Tibial nerve (tissue), 4 donors: ENCODE measurements at places on chromosomes 3 and 15. TPM values are rescaled to one million over a fixed set of nuclear protein-coding genes. Genes with fewer than 3 reads are reported as not detected.
A peak's percentile ranks its signal among the peaks of the same experiment; 100 is the strongest.

DNA sequence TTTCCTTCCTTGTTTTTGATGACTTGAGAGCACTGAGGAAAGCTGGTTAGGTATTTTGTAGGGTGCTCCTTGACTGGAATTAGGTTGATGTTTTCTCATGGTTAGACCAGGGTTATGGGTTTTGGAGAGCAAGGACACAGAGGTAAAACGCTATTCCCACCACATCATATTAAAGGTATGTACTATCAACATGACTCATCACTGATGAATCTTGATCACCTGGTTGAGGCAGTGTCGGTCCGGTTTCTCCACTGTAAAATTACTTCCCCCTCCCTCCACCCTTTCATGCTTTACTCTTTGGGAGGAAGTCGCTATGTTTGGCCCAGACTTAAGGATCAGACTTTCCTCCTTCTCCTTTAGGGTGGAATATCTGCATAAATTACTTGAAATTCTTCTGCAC lies 201.6 kb downstream of the EDEM1 start:
- H3K36me3 ChIP-seq: no peaks in the 10 kb centered on the region
- H3K27ac ChIP-seq: no peak overlapping the region
- H3K4me1 ChIP-seq: no peaks in the 10 kb centered on the region
- H3K4me3 ChIP-seq: no peak overlapping the region

DNA sequence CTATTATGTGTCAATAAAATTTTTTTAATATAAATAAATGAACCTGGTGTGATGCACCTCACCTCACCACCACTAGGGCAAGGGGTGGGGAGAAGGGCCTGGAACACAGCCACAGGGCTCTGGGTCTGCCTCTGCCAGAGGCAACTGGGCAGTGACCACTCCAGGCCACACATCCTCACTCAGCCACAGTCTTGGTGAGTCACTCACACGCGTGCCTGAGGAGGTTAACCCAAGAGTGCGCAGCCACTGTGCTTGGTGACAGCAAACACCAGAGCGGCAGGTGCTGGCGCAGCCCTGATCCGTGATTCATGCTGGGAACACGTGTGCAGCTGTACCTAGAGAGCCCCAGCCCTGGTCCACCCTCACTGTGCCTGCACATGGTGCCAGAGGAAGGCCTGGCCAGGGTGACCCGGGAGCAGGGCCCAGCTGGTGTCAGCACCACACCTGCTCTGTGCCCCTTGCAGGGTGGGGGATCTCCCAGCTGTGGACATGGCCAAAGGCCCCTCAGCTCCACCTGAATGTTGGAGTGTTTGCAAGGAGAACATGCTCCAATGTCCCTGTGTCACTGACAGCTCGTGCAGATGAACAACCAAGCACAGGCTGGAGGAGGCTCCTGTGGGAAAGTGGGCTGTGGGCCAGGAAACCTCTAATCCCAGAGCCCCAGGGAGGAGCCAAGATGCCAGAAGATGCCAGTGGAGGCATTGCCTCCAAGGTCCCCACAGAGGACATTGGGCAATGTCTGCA lies 2.1 kb downstream of the SLC41A3 start:
- no peaks in the 10 kb centered on the region for H3K4me1 ChIP-seq
- H3K4me3 ChIP-seq: no peak overlapping the region
- no peak overlapping the region for H3K27ac ChIP-seq
- DNase-seq: no peak
- no peaks in the 10 kb centered on the region for H3K27me3 ChIP-seq

DNA sequence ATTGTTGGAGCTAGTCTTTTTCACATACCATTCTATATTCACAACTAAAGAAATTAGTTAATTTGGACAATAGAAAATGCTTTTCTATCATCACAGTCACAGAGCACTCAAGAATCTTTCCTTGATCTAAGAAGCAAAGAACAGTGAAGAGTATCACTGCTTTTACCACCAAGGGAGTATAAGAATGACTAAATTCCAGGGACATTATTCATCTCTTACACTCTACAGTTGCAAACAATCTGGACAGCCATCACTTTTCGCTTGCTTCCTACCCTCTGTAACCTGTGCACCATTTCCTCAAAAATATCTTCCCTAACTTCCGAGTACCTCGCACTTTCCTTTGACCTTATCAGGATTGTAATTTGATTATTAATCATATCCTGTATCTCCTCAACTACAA lies 359.5 kb upstream of the TMCO5A start:
- DNase-seq: no peak
- H3K27me3 ChIP-seq: no peaks in the 10 kb centered on the region
- H3K36me3 ChIP-seq: no peaks in the 10 kb centered on the region
- H3K4me1 ChIP-seq: no peaks in the 10 kb centered on the region
- no peak overlapping the region for H3K4me3 ChIP-seq
- no peak overlapping the region for H3K27ac ChIP-seq

GRCh38 chr15:65376767-65377104 lies 1.1 kb downstream of the IGDCC3 start:
- H3K27ac ChIP-seq: no peak overlapping the region
- H3K4me3 ChIP-seq: peak overlapping the region; percentile 45
- H3K27me3 ChIP-seq: no peaks in the 10 kb centered on the region
- peaks cover 4% of the 10 kb centered on the region for H3K4me1 ChIP-seq

GRCh38 chr3:53821631-53822121 lies 24.5 kb downstream of the CHDH start:
- no peak overlapping the region for H3K27ac ChIP-seq
- H3K4me1 ChIP-seq: no peaks in the 10 kb centered on the region
- no peak overlapping the region for H3K4me3 ChIP-seq
- H3K36me3 ChIP-seq: no peaks in the 10 kb centered on the region

- H3K36me3 ChIP-seq: no peaks in the 10 kb centered on the region
- no peak overlapping the region for H3K27ac ChIP-seq
- DNase-seq: no peak
- peaks cover 9% of the 10 kb centered on the region for H3K4me1 ChIP-seq
Observed at GRCh38 chr3:90091549-90091948, 984.1 kb downstream of the EPHA3 start.

DNA sequence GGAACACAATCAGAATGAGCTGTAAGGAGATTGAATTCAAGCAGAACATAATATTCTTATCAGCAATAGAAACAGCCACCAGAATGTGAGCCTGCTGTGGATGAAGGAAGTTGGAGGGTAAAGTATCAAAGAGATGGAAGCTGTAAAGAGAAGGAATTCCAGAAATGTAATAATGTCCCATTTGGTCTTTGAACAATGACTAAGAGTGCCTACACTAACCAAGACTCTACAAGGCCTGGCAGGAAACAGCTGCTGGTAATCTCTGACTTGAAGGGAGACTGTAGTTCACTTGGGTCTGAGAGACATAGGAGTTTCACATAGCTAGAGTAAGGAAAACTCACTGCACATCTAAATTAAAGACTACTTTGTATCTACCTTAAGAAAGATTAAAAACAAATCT lies 1176.0 kb upstream of the ALCAM start:
- no peaks in the 10 kb centered on the region for H3K4me1 ChIP-seq
- no peak for DNase-seq
- H3K4me3 ChIP-seq: no peak overlapping the region
- H3K27me3 ChIP-seq: no peaks in the 10 kb centered on the region

DNA sequence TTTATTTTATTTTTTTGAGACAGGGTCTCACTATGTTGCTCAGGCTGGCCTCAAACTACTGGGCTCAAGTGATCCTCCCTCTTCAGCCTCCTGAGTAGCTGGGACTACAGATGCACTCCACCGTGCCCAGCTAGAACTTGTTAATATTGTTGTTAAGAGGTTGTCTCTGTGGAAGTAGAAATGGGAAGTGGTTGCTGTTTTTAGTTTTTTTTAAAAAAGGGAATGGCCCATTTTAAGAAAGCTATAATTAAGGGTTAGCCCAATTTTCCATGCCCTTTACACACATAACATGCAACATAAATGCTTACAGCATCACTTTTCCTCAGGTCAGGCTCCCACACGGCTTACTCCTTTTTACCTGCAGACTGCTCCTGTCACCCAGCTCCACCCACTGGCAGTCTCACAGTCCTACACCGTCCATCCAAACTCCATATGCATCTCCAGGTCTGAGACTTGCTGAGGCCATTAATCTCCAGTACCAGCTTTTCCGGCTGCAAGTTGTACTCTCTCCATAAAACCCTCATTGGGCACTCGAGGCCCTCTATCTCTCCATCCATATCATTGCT lies 19.8 kb downstream of the MORC1 start:
- no peak overlapping the region for H3K4me3 ChIP-seq
- no peak overlapping the region for H3K27ac ChIP-seq
- no peaks in the 10 kb centered on the region for H3K36me3 ChIP-seq
- no peaks in the 10 kb centered on the region for H3K4me1 ChIP-seq
- no peak for DNase-seq

Gene ZPLD1
- not detected for total RNA-seq

DNA sequence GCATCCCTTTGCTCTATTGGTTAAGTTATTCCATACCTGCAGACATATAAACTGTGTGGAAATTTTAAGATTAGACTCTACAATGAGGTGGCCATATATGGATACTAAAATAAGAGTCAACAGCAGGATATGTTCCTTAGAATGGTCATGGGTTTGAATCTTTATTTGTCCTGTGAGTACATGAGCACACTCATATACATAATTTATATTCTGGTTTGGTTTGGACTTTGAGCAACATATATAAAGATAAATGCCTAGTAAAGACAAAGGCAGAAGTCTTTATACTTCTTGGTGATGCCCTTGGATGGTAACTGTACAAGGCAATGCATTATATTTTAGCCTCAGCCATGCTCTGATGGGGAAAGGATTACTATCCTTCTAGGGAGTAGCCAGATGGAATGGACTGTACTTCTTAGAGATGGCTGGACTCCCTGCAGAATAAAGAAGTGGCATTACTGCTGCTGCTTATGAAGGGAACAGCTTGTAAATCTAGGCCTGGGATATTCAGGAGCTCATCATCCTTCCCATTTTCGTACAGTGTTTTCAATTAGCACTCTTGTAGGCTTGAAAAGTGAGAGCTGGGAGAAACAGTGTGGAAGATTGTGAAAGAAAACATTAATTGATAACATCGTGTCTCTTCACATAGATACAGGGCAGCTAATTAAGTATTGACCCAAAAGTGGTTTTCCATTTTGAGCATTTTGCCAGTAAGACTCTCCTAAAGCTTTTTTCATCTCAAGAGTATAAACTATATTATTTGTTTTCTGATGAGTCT lies 60.4 kb downstream of the HMG20A start:
- no peaks in the 10 kb centered on the region for H3K27me3 ChIP-seq
- no peak overlapping the region for H3K27ac ChIP-seq
- H3K36me3 ChIP-seq: no peaks in the 10 kb centered on the region
- DNase-seq: no peak
- H3K4me1 ChIP-seq: peaks cover 9% of the 10 kb centered on the region

Gene GPR176
- total RNA-seq: 4.6 TPM

Gene PROS1
- total RNA-seq: 299 TPM
